Fibroblast of lung (primary cell): ENCODE measurements at places on chromosomes 12 and 14. TPM values are rescaled to one million over a fixed set of nuclear protein-coding genes. Genes with fewer than 3 reads are reported as not detected.
A peak's percentile ranks its signal among the peaks of the same experiment; 100 is the strongest.

The FAM222A gene
- under 0.01 TPM in 1 of 2 replicates, not detected in the other for total RNA-seq

The GPR84 gene
- not detected in 2 replicates for total RNA-seq

The CERS5 gene
- 36.7 and 51.0 TPM in 2 replicates for total RNA-seq

The CRIP2 gene
- 37.5 and 68.5 TPM in 2 replicates for total RNA-seq

The KRT80 gene
- total RNA-seq: under 0.01 and 0.17 TPM in 2 replicates

The BATF gene
- 0.50 and 0.51 TPM in 2 replicates for total RNA-seq

The TDRD9 gene
- total RNA-seq: 0.50 and 1.0 TPM in 2 replicates

The C12orf54 gene
- total RNA-seq: not detected in 2 replicates

The ANO4 gene
- 11.3 and 42.3 TPM in 2 replicates for total RNA-seq

DNA sequence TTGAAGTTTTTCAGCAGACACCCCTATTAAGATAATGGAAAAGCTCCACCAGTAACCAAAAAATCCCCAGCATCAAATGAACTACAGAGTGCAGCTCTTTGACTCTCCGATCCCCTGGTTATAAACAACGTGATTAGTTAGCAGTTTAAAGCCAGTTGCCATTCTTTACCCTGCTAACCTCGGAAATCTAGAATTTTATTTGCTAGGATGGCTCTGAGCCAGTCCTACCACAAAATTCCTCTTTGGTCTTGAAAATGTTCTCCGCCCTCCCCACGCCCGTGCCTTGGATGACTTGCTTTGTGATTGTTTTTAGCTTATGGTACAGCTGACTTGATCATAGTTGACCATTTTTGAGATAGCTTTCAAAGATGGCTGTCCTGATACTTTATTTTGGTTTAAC is 1.2 kb downstream of the KLHDC2 start:
- peak; percentile 58 for DNase-seq

DNA sequence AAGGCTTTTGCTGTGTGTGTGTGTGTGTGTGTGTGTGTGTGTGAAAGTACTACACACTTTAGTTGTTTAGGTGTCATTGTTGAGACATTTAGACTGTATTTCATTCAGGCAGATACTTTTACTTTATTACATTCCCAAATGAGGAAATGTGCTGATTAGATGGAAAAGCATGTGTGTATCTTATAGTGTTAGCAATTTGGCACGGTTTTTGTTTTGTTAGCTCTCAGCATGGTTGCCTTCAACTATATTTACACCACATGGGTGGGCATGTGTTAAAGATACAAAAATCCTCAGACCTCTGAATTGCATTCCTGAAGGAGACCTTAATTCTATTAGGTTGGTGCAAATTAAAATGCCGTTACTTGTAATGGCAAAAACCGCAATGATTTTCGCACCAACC is 879.5 kb downstream of the DIO2 start:
- peak; percentile 21 for DNase-seq

GRCh38 chr14:93752980-93753561 is 35.2 kb downstream of the PRIMA1 start:
- no peak for DNase-seq

DNA sequence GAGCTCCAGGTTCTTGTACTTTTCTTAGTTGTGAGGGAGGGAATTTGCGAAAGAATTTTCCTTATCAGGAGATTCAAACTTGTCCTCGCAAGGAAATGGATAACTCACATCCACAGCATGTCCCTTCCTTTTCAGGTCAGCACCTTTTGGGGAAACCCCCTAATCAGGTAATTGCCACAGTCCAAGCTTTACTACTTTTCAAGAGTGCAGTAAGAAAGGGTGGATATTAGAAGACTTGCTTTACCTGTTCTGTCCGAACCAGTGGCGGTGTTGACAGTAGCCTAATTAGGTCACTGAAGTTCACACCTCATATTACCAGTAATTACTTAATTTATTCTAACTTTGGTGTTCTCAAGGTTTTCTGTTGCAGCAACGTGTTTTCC is 6.7 kb upstream of the C12orf50 start:
- no peak for DNase-seq

DNA sequence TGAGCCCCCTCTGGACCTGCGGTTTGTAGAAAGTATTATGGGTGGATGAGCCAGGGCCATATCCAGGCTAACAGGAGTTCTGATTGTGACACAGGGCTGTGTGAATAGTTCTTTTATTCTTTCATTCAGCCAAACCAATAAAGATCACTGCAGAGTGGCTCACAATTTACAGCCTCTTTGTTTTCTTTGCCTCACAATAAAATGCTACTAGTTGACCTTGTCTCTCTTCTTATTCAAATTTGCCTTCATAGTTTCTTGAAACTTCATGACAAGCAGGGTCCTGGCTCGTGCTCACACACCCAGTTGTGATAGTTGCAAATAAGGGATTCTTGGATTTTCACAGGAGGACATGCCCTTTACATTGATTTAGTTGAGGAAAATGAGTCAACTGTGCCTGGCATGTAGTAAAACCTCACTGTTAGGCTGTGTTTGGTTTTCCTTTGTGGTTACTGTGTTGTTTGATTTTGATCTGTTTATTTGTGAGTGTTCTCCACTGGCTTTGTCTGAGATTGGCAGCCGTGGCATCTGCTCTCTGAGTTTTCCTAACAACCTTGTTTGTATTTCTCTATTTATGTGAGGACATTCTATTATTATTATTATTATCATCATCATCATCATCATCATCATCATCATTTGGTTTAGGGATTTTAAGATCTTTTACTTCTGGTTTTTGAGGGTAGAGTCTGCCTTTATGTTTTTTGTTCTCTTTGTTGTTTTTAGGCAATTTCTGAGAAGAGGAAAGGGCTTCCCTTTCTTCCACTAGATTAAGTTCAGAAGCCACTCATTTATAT is 2.7 kb upstream of the KRT6B start:
- peak; percentile 16 for DNase-seq

GRCh38 chr12:57755454-57756372 is 810 bp downstream of the MARCHF9 start:
- DNase-seq: no peak

GRCh38 chr12:67677166-67677565 is 28.6 kb downstream of the DYRK2 start:
- no peak for DNase-seq

DNA sequence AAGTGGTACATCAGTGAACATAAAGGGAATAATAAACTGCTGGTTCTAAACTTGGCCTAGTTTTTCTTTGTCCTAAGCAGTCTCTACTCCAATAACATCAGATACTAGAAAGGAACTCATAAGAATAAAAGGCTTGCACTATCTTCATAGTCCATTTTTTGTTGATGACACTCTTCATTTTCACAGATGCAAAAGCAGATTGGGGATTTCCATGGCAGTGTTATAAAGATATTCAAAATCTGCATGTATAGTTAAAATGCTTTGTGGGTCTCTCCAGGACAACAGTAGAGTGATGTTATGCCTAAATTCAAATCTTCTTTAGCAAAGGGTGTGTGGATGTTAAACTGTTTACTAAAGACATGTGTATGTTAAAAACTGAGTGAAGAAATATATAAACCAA is 745.8 kb downstream of the TRHDE start:
- DNase-seq: no peak

- DNase-seq: no peak
These were observed 114.2 kb downstream of the DHRS2 start for GRCh38 chr14:23750357-23750756.

GRCh38 chr12:59763835-59764234 is 168.0 kb downstream of the SLC16A7 start:
- DNase-seq: no peak

- peak; percentile 36 for DNase-seq
These were observed 33.5 kb downstream of the MED13L start for GRCh38 chr12:116244001-116244400.
